ENCODE measurements at places on chromosomes 2 and 18.

DNA sequence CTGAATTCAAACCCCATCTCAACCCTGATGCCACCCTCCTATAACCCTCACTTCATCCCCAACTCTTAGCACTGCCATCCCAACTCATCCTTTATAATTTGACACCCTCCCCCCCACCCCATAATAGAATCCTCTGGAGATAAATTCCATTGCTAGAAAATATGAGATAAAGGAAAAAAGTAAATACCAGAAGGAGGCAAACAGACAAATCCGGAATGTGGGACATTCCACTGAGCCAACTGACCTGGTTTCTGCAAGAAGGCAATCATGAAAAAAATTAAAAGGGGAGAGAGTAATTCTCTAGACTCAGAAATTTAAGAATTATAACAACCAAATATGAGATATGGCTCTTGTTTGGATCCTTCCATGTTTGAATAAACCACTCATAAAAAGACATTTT is 132.4 kb downstream of the CYP26B1 start:
- DNase-seq, result no peak

- DNase-seq, result no peak
These were observed 64.4 kb upstream of the NRP2 start for GRCh38 chr2:205617905-205618304.

DNA sequence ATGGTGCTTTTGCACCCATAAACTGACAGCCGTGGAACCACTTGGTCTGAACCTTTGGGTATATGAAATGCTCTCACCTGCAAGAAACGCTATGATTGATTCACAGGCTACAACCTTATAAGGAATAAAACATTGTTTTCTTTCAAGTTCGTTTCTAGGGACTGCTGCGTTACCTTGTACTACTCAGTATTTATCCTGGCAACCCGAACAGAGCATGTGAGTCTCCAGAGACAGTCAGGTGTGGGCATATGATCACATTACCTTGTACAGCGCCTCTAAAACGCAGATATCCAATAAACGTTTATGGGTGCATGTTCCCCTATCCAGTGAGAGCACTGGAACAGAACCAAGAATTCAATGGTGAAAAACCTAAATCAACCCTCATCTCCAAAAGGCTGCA is 1.7 kb downstream of the CCBE1 start:
- DNase-seq, result no peak

DNA sequence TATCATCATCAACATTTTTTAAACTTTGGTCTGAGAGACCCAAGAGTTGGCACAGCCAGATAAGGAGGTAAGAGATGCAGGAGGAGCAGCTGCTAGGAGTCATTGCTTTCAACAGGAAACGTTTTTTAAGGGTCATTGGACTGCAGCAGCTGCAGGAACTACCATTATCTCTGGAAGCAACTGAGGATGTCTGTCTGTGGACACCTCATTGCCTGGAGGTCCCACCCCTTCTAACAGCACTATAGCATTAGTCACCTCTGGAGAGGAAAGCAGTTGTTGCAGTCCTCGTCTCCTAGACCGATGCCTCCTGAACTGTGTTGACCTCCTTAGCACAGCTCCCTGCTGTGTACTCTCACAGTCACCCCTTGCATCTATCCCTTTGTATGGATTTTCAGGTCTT is 21.5 kb upstream of the FSHR start:
- DNase-seq, result no peak

DNA sequence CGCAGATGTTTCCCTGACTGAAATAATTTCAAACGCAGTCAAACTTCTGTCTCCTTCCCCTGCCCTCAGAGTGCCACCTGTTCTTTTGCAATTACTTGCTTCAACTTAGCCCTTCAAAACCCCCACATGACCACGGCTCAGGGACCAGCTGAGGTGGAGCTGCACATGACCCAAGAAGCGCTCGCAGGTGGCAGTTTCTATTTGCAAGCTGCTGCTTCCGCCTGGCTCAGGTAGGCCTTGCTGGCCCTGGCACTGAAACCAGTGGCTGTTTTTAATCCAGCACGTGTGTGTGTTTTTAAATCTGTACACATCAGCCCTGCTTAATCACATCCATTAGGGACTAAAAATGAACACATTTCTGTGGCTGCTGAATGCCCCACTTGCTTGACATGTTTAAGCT is 95.3 kb downstream of the CCDC93 start:
- no peak for DNase-seq

- DNase-seq, result no peak
These were observed 46.0 kb upstream of the FAM136A start for GRCh38 chr2:70347831-70348230.

GRCh38 chr2:101120124-101120996 is 30.8 kb downstream of the TBC1D8 start:
- no peak for DNase-seq

- DNase-seq, result no peak
These were observed 521.6 kb downstream of the RNF144A start for GRCh38 chr2:7438855-7439254.

GRCh38 chr18:49368161-49368875 is 92.1 kb downstream of the DYM start:
- no peak for DNase-seq

- no peak for DNase-seq
These were observed 232.4 kb downstream of the MEIS1 start for GRCh38 chr2:66667301-66667700.

GRCh38 chr2:146317959-146318358 is 1526.9 kb upstream of the ACVR2A start:
- no peak for DNase-seq

DNA sequence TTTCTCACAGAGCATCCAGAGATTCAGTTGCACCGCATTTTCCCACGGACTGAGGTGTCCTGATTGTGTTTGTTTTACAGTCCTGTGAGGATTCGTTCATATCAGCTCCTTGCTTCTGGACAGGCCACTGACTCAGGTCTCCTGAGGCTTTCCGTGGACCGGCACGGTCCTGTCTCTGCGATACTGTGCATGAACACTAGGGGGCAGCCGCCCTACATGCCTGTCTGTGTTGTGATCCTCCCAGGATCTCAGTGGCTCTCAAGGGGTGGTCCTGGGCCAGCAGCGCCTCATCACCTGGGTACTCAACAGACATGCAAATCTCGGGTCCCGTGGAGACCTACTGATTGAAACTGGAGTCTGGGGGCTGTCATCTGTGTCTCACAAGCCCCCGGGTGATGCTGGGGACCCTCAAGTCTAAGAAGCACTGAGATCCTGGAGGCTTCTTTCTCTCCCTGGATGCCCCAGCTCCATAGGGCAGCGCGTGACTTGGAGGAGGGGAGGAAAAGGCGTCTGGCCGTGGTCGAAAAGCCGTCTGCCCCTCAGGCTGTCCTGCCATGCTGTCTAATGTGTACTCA is 28.9 kb downstream of the IL1R2 start:
- peak; percentile 66 for DNase-seq

- no peak for DNase-seq
These were observed 69.7 kb upstream of the KCNE4 start for GRCh38 chr2:222982010-222982908.

DNA sequence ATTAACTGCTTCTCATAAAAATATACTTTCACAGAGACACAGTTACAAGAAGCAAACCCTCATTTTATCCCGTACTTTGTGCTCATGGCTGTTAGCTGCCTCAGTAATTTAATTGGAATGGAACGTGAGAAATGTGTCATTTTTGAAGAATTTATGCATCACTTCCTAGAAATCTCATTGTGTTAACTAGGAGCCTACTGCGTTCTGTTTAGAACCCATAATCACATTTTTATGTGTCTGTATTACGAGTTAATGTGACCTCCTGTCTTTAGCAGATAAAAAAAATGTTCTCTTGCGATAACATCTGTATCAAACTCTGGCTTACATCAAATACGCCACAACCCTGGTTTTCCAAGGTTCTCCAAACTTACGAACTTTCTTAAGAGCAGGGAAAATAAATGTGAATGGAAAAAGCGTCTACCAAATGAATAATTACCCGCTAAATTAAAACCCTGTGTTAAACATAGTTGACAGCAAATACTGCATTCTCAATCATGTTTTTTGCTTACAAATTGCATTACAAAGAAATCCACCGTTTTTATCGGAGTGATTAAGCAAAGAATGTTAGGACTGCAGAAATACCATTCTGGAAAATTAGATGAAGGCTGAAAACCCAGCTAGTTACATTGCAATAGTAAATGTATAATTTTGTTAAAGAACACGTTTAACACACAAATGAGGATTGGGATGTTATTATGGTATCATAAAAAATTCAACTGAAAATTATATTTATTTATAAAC is 12.1 kb upstream of the GBX2 start:
- DNase-seq, result no peak

DNA sequence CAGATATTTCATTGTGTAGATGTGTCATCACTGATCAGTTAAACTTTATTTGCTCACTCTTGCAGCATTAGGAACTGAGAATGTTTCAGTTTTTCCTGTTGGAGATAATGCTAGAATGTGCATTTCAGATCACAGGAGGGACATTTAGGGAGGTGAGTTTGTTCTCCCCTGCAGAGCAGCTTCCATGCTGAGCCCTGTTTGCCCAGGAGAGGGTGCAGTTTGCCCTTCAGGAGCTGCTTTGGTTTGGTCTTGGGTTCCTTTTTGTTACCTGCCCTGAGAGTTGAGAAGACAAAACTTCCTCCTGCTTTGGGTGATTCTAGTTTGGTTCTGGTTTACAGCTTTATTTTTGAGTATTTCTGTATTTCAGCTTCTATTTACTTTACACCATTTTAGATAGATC is 49.9 kb downstream of the DGKD start:
- DNase-seq, result no peak

- DNase-seq, result no peak
These were observed 679 bp downstream of the TSGA10 start for GRCh38 chr2:99153921-99154604.

- DNase-seq, result no peak
These were observed 136.5 kb downstream of the ZNF236 start for GRCh38 chr18:76958692-76959341.

- DNase-seq, result no peak
These were observed 72.8 kb upstream of the TGFA start for GRCh38 chr2:70626254-70626990.

- DNase-seq, result no peak
These were observed 24.9 kb downstream of the PECR start for GRCh38 chr2:216056739-216057138.

DNA sequence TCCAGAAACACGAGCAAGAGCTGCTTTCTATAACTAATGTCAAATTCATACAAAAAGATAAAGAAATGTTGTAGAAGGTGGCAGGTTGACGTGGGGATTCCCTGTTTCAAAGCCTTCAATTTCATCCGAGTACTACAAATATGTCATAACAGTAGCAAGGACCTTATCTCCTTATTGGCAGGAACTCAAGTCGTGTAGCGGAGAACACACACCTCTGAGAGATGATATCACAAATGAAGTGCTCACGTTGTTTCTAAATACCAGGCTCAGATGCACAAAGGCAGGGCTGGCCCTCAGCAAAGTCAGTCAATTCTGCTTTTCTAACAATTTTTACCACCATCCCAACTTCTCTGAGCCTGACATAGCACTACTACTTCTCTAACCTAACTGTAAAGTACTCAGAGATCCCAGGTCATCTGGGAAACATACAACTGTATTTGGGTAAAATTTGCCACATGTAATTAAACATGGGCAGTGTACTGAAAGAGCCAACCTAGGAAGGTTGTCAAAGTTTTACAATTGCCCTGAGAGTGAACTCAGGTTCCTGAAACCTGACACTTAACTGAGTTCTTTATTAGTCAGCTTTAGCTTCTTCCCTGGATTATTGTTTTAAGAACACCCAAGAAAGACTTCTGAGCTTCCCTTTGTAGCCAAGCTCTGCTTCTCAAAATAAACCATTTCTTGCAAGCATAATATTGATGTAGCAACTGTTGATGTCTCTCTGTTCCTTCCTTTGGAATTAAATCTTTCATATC is 813.7 kb upstream of the ACVR2A start:
- no peak for DNase-seq

GRCh38 chr2:105330681-105331375 is 1.3 kb upstream of the TGFBRAP1 start:
- DNase-seq, result no peak

DNA sequence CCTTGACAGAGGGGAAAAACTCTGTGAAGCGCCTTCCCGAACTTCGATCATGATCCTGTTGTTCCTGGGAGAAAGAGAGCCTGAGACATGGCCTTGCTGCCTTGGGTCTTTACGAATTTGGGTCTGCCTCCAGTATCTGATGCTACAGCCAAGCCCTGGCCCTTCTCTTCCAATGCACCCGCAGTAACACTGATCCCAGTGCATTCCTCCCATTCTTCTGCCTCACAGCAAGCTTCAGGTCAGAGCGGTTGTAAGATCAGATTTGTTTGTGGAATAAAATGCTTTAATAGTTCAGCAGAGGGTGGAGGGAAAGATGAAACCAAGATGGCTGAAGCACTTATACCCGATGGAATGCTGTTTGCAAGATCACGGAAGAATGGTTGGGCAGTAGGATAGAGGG is 196.7 kb upstream of the SIX2 start:
- DNase-seq, result no peak

DNA sequence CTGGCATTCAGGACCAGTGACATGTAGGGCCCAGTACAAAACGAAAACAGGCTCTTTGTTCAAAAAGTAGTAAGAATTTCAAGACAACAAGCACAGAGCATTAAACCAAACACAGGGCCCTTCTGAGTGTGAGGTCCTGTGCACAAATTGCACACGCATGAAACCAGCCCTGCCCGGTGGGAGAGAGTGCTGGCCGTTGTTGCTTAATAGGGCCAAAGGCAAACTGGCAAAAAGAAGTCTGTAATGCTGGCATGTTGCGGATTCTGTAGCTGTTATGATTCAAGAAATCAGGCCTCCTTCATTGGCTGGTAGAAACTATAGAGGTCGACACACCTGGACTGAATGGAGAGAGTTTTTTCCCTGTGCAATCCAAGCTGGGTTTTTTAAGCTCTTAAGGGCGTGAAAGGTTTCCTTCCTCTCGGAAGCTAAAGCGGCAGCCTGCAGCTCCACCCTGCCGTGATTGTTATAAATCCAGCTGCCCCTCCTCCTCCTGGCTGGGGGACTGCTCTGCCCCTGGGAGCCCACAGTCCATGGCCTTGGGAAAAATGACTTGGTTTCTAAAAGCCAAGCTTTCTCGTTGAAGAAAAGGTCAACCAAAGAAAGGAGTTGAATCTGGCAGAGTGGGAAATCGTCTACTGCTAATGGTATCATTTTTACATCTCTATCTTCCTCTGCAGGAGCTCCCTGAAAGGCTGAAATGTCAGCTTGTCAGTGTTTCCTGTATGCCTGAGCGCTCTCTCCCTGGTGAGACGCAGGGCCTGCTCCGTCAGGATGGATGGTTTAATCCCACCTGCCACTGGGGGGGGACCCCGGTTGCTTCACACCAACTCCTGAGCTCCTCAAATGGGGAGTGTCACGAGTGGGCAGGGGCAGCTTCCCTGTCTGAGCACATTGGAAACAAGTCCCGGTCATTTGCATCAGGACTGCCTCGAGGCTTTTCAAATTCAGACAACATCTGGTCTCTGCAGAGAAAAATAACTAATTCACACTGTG is 143.6 kb downstream of the ALPK2 start:
- DNase-seq, result no peak

DNA sequence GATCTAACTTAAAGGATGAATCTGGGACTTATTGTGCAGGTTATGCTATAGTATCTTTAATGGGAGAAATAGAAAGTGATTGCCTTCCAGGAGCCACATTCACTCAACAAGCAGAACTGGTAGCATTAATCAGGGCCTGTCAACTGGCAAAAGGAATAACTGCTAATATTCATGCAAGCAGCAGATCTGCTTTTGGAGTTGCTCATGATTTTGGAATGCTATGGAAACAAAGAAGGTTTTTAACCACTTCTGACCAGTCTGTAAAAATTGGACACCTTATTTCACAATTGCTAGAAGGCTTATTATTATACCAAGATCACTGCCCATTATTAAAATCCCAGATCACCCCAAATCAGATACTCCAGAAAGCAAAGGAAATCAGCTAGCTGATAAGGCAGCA is 200.4 kb downstream of the MREG start:
- no peak for DNase-seq

All from T-helper 2 cell treated with Interferon-gamma antibody and Interleukin-4, amounts not matched to agents 5 μg/mL and 100 μg/mL, for 36 hours (primary cell).